Left renal pelvis (tissue), 4 donors: ENCODE measurements at places on chromosomes 3 and 15.

- no peak for DNase-seq
Measured at GRCh38 chr3:36824443-36824842, 60.1 kb upstream of the DCLK3 start.

DNA sequence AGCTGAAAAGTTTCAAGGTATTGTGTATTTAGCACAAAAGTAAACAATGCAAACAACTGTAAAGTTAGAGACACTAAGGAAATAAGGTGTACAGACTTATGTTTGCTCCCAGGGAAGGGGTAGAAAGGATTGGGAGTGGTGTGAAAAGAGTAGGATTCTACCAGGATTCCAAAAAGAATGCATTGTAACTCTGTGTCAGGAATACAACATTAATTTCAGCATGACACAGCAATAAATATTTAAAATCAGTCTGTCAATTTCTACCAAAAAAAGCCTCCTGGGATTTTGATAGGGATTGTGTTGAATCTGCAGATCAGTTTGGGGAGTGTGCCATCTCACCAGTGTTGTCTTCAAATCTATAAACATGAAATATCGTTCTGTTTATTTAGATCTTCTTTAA, 73.4 kb downstream of the LRRC28 start:
- no peak for DNase-seq

GRCh38 chr3:23797491-23797890, 8.3 kb upstream of the UBE2E1 start:
- DNase-seq, result no peak

GRCh38 chr3:149958171-149958796, 12.4 kb downstream of the PFN2 start:
- DNase-seq, result no peak

DNA sequence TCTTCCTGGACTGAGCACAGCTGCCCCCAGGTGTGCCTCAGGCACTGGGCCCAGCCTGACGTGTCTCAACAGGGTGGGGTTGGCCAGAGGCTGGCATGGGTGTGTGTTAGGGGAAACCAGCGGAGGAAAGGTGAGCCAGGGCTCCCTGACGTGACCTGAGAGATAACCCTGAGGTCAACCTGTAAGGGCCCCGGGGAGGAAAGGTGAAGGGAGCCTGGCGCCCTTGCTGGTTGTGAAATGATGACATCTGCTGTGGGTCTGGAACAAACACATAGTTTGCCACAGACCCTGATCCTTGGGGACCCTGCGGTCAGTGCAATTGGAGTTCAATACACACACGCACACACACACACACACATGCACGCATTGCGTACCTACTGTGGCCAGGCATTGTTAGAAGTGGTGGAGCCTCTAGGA, 100.2 kb upstream of the TLE3 start:
- no peak for DNase-seq

GRCh38 chr3:8480699-8481098, 20.9 kb upstream of the LMCD1 start:
- DNase-seq, result no peak

GRCh38 chr15:77858792-77859490, 218.6 kb downstream of the TBC1D2B start:
- DNase-seq, result no peak

DNA sequence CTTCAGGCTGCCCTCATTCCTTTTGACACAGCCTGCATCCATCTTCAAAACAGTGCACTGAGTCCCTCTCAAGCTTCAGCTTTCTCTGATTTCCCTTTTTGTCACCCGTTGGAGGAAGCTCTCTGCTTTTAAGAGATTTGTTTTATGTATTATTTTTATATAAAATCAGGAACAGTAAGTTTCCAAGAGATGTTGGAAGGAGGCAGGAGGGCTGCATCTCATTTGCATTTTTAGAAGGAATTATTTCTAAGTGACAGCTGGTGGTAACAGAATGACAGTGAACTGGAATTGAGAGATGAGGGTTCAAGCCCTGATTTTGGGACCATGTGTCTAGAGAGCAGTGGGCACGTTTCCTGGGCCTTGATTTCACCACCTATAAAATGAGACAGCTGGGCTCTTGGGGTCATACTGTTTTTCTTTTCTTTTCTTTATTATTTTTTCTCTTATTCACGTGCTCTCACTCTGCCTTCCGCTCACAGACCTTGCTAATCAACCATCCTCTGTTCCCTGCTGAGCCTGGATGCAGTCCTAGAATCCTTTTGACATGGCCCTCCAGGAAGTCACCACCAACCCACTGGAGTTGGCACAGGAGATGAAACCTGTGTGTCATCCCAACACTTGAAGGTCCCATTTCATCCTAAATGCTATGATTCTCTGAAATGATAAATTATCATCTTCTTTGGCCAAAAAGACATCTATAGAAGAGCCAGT, 148.6 kb downstream of the CACNA2D3 start:
- no peak for DNase-seq

DNA sequence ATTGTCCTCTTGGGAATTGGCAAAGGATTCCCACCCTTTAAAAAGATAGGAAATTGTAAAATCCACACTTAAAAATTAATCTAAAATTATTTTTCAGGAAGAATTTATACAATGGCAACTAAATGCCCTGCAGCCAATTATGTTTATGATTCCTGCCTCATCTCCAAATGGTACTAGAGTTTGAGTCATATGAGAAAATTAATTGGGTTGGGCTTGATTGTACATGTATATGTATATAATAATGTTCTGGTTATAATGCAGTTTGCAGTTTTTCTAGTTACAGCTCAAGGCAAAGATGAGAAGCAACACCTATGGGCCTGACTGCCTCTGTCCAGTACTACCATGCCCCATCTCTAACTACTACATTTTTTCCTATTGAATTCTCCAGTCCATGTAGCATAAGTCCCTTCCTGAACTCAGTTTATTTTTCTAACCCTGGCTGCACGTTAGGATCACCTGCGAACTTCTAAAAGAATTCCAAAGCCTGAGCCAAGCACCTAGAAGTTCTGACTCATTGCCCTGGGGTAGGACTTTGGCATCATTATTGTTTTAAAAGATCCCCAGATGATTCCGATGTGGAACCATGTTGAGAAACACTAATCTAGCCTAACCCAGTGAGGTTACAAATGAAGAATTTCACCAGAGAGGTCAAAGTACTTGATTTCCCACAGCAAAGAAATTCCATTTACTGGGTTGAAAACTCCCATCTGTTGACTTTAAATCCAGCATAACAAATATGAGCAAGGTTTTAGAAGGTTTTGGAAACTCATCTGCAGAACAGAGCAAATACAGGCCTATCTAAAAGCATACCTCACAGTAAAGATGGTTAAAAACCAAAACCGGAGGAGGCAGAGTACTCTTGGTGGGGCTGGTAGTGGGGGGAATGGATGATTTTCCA, 19.4 kb downstream of the TGFBR2 start:
- no peak for DNase-seq

DNA sequence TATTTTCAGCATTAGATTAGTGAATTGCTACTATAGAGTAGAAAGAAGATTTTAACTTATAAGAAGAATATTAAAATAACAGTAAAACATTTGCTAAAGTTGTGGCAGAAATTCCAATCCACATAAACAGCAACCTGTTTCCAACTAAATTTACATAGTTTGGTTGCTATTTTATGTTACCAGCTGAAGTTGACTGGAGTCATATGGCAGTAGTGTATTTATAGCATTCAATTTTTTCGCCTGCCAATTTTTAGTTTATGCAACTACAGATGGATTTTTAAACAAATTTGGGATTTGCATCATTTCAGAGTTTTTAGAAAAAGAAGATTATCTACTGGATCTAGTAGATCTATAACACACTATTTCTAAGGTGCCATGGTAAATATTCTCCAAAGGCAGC, 332.5 kb upstream of the BCHE start:
- DNase-seq, result no peak
